ENCODE measurements at places on chromosomes 2 and 18. TPM values are rescaled to one million over a fixed set of nuclear protein-coding genes. Genes with fewer than 3 reads are reported as not detected.

TWSG1 gene
- polyA plus RNA-seq, result 51.7 TPM

ANKRD30BL gene
- not detected for polyA plus RNA-seq

DNA sequence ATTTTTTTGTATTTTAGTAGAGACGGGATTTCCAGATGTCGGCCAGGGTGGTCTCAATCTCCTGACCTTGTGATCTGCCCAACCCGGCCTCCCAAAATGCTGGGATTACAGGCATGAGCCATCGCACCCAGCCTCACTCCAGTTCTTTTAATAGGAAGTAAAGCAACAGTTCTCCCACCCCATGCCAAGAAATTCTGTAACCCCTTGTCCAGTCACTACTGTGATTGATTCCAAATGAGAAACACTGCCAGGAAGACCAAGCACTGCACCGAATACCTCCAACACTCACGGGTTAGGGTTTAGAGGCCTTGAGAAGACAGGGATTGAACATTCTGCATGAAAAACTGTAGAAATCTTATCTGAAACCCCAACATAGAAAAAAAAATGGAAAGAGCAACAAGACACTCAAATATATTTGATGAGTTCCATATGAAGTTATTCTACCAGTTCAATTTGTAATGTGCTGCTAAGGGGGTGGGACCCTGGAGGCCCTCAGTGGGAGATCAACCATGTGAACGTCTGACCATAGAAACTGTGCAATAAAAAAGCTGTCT, 48.2 kb upstream of the BIN1 start:
- H3K36me3 ChIP-seq, result no peaks in the 10 kb centered on the region
- H3K4me3 ChIP-seq, result no peak overlapping the region
- DNase-seq, result no peak

- H3K27ac ChIP-seq, result no peak overlapping the region
- H3K4me3 ChIP-seq, result no peak overlapping the region
- H3K27me3 ChIP-seq, result no peaks in the 10 kb centered on the region
- H3K4me1 ChIP-seq, result peaks cover 9% of the 10 kb centered on the region
- DNase-seq, result no peak
Measured at GRCh38 chr2:152420936-152421335, 86.0 kb downstream of the FMNL2 start.

- no peaks in the 10 kb centered on the region for H3K27me3 ChIP-seq
- H3K27ac ChIP-seq, result no peak overlapping the region
- no peak overlapping the region for H3K4me3 ChIP-seq
- H3K4me1 ChIP-seq, result no peaks in the 10 kb centered on the region
- DNase-seq, result no peak
- H3K36me3 ChIP-seq, result no peaks in the 10 kb centered on the region
Measured at GRCh38 chr2:60676706-60677330, 79.2 kb upstream of the PAPOLG start.

DNA sequence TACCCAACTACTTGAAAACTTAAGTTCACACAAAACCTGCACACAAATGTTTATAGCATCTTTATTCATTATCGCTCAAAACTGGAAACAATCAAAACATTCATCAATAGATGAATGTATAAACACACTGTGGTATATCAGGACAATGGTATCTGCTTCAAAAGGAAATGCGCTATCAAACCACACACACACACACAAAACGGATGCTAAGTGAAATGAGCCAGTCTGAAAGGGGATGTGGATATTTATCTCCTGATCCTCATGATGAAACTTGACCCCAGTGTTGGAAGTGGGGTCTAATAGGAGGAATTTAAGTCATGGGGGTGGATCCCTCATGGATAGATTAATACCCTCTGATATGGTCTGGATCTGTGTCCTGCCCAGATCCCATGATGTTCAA, 22.0 kb downstream of the PDCL3 start:
- H3K27me3 ChIP-seq, result no peaks in the 10 kb centered on the region
- no peak overlapping the region for H3K4me3 ChIP-seq
- DNase-seq, result no peak
- H3K4me1 ChIP-seq, result no peaks in the 10 kb centered on the region

DNA sequence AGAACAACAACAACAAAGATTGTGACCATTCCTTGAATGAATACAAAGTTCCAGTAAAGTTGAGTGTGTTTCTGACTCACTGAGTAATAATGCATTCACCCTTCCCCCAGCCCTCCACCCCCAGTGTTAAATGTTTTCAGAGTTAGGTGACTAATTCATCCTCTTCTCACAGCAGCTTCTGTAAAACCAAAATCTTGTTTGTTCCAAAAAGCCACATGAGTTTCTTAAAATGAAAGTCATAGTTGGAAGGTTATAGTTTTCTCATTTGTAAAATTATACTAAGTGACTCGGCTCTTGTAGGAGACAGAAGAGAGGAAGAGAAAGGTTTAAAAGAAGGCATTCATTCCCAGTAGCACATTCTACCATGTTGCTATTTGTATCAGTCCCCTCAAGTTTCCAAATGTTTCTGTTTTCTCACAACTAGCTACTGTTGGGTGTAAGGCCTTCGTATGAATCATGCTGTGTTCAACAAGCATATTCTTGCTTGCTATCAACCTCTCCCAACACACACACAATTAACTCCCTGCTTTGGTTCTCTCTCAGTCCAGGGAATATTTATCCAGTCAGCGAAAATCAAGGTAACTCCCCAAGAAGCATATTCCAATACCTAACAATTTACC, 75.3 kb downstream of the MBD2 start:
- DNase-seq, result no peak
- no peak overlapping the region for H3K4me3 ChIP-seq
- H3K36me3 ChIP-seq, result no peaks in the 10 kb centered on the region
- H3K4me1 ChIP-seq, result peaks cover 2% of the 10 kb centered on the region
